ENCODE measurements at places on chromosomes 12 and 14. TPM values are rescaled to one million over a fixed set of nuclear protein-coding genes. Genes with fewer than 3 reads are reported as not detected.

PSMA3 gene
- total RNA-seq, result 112 TPM

SLC7A7 gene
- total RNA-seq, result 26.5 TPM

KCNA1 gene
- total RNA-seq, result not detected

MANSC4 gene
- not detected for total RNA-seq

LRRC9 gene
- total RNA-seq, result not detected

GPR132 gene
- total RNA-seq, result not detected

ART4 gene
- under 0.01 TPM for total RNA-seq

ACOT6 gene
- not detected for total RNA-seq

GLT8D2 gene
- total RNA-seq, result 28.2 TPM

AHSA1 gene
- total RNA-seq, result 96.1 TPM

IRAK3 gene
- 5.9 TPM for total RNA-seq

NFKBIA gene
- total RNA-seq, result 179 TPM

MANSC1 gene
- total RNA-seq, result 1.7 TPM

CEBPE gene
- total RNA-seq, result not detected

ACSM4 gene
- total RNA-seq, result not detected

KRT6C gene
- total RNA-seq, result not detected

FBRSL1 gene
- 7.4 TPM for total RNA-seq

KNTC1 gene
- 4.8 TPM for total RNA-seq

PIWIL1 gene
- not detected for total RNA-seq

RPGRIP1 gene
- 0.22 TPM for total RNA-seq

PLEKHG7 gene
- not detected for total RNA-seq

CLEC2D gene
- 3.5 TPM for total RNA-seq

SRRM4 gene
- total RNA-seq, result not detected

RNASE7 gene
- total RNA-seq, result not detected

SMIM41 gene
- total RNA-seq, result 1.0 TPM

NEUROD4 gene
- not detected for total RNA-seq

C1R gene
- total RNA-seq, result 300 TPM

LRIG3 gene
- total RNA-seq, result 15.3 TPM

TOMM20L gene
- not detected for total RNA-seq

PPFIBP1 gene
- total RNA-seq, result 164 TPM

ADAM21 gene
- 0.29 TPM for total RNA-seq

KRT83 gene
- not detected for total RNA-seq

SERPINA10 gene
- not detected for total RNA-seq

LMNTD1 gene
- total RNA-seq, result not detected

PTPN21 gene
- 14.5 TPM for total RNA-seq

OR6C2 gene
- not detected for total RNA-seq

PLEKHA5 gene
- 34.5 TPM for total RNA-seq
